ENCODE measurements at places on chromosomes 12 and 14. TPM values are rescaled to one million over a fixed set of nuclear protein-coding genes. Genes with fewer than 3 reads are reported as not detected.

GPR84 gene
- total RNA-seq: 0.38 TPM

RHOJ gene
- total RNA-seq: 209 TPM

PEX5 gene
- 36.3 TPM for total RNA-seq

RND1 gene
- 3.9 TPM for total RNA-seq

MLH3 gene
- total RNA-seq: 19.5 TPM

COX8C gene
- not detected for total RNA-seq

EXD2 gene
- 20.9 TPM for total RNA-seq
